ENCODE measurements at places on chromosomes 16 and 17.

GRCh38 chr16:15988268-15989013, 39.0 kb downstream of the ABCC1 start:
- no peak for DNase-seq

GRCh38 chr17:74571621-74572270, 4.4 kb upstream of the CD300H start:
- DNase-seq, result no peak

DNA sequence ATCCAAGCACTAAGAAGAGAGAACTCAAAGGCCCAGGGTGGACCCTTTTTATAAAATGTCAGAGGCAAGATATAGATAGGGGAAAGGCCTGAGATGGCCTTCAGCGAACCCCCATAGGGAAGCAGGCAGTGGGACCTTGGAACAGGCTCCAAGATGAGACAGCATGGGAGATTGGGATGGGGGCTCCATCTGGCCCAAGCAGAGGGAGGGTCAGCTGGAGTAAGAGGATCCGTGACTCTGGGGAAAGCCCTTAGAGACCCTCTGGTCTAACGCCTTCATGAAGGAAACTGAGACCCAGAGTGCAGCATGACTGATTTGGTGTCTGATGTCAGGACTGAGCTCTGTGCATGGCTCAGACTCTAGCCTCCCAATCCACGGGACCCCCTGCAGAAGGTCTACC, 30.8 kb downstream of the C17orf100 start:
- no peak for DNase-seq

DNA sequence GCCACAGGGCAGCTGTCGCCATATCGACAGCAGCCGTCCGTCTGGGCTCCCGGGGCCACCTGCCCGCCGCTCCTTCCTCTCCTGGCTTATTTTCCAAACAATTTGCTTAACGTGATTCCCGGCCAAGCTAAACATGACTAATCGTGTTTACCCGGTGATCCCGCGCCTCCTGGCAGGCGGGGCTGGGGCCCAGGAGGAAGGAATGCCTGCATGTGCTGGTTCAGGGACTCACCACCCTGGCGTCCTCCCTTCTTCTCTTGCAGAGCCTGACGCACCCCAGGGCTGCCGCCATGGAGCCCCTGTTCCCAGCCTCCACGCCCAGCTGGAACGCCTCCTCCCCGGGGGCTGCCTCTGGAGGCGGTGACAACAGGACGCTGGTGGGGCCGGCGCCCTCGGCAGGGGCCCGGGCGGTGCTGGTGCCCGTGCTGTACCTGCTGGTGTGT, 6.1 kb downstream of the SSTR5 start:
- no peak for DNase-seq

DNA sequence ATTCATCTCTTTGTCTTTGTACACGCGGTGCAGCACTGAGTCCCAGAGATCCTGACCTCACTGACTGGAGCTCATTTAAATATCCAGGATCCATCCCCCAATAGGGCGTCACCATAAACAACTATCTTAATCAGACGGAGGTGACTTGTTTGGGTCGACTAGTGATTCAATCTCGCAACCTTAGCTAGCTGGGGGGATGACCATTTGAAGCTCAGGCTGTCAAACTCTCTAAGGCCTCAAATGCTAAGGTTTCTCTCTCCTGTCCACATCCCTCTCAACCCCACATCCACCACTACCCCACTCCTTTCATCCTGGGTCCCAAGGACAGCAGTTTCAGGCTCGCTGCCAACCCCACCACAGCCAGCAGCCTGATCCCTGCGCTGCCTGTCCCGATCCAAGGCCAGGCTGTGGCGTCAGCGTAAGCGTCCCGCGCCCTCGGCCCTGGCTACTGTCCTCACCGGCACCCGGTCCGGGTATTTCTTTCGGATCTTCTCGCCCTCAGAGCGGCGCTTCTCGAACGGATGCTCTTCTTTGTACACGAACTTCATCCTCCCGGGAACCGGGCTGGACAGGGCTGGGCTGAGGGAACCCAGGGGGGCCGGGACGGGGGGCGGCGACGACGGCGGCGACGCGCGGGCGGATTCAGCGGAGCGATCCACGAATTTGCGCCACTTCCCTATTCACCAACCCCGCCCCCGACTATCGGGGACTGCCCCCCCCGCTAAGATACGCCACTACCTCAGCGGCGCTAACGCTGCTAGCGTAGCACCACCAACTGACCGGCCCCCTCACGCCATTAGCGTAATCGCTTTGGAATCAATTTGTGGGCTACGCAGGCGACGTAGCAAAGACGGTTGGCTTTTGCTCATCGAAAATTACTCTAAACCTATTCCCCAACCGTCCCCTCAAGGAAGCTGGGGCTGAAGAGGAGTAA, at the start of gene GABARAP:
GABARAP (minus strand) TSS at position 667 of the 934 bp plus-strand sequence; CDS start at position 548, 119 bp downstream.
- DNase-seq, result peak; percentile 79

GRCh38 chr17:47225436-47225858, 16.3 kb downstream of the MYL4 start:
- DNase-seq, result no peak

DNA sequence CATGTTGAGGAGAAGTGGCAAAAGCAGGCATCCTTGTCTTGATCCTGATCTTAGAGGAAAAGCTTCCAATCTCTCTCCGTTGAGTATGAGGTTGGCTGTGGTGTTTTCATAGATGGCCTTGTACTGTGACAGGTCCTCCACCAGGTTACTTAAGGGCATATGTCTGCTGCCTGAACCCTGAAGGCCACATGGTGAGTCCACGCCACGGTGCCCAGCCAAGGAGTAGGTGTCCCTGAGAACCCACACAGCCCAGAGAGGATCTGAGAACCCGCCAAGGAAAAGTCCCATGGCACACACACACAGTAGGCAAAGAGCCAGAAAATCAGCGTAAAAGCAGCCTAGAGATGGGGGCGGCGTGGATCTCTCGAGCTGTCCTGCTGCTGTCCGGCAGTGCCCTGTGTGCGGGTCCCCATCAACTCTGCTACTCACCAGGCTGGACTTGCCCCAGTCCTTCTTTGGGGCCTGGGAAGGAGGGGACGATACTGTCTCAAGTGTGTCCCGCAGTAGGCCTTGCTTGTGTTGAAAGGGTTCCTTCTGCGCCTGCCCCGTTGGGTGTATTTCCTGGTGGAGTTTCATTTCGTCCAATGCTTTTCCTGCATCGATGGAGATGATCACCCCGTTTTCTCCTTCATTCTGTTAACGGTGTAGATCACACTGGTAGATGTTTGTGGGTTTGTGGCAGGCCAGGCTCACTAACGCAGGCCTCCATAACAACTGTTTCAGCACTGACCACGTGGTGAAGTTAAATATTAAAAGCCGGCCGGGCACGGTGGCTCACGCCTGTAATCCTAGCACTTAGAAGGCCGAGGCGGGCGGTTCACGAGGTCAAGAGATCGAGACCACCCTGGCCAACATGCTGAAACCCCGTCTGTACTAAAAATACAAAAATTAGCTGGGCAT, 90.8 kb upstream of the DNAH17 start:
- DNase-seq, result no peak

DNA sequence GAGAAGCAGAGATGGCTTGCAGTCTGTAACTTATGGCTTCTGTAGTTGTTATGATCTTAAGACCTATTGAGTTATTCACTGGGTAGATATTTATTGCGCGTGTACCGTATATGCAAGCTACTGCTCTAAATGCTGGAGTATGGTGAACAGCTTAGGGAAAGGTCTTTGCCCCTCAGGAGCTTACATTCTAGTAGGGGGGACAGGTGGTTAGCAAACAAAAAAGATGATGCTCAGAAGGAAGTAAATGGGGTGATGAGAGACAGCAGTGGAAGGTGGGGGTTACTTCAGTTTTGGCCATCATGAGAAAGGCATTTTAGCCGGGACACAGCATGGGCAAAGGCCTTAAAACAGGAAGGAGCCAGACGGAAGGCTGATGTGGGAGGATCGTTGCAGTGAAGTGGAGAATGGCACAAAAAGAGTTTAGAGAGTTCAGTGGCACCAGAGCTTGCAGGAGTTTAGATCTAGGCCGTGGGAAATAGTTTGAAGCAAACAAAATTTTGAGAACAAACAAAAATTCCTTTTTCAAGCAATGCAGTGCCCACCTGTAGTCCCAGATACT, 2.1 kb downstream of the ARMC7 start:
- DNase-seq, result no peak

- DNase-seq, result no peak
Observed at GRCh38 chr16:86387468-86388440, 122.6 kb upstream of the FOXF1 start.

DNA sequence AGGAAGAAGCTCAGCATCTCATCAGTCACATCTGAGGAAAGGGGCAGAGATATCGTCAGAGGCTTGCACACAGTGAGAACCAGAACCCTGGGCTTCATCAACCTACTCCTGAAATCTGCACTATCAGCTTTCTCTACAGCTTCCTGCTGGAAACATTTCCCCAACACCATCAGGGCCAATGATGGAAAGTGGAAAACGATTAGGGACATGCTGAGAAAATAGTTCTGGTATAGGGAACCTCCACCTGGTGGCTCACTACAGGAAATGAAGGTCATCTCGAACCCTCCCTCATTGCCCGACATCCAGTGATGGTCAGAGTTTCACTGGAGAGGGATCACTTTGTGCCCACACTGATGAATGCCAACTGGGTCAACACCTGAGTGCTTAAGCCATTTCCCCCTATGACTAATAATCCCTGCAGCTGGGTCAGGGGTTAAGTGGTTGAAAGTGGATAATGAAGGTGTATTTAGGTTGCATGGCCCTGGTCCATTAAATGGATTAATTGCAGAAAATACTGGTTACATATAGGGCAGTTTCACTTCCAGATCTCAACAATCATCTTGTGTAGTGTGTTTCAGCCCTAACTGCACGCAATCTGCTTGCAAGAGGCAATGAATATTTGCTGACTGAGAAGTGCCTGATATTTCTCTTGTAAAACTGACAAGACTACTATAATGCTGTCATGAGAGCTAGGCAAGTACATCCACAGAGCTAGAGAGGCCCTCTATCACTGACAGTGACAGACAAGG, 43.1 kb upstream of the GSG1L start:
- DNase-seq, result no peak

GRCh38 chr16:6279286-6279685, 1053.4 kb upstream of the RBFOX1 start:
- DNase-seq, result no peak

DNA sequence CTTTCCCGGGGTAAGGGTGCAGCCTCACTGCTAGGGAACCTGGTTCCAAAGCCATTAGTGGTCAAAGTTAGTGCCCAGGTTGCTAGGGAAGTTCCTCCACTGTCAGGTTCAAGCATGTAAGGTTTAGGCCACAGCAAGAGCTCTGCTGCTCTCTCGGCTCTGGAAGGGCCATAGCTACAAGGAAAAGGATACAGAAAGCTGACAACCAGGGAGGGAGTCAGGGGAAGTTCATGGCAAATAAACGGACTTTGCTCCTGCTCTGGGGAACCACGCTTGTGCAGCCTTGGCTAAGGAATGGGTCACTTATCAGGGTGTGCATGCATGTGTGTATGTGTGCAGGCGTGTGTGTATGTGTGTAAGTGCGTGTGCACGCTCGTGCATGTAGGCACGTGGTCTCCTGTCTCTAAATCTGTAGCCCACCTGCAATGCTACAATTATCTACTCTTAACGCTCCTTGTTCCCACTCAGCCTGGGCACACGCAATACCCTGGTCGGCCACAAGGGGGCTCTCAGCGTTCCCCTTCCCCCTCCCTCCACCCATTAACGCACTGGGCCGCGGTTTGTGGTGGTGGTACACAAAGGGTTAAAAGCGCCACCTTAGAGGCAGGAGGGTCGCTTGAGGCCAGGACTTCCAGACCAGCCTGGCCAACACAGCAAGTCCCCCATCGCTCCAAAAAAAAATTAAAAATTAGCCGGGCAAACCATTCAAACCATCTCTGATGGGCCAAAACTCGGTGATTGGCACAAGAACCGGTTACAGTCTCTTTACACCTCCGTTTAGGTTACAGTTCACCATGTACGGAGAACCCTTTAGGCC, 48.4 kb upstream of the KDM8 start:
- DNase-seq, result peak; percentile 78

GRCh38 chr17:61504697-61505096, 52.5 kb downstream of the TBX4 start:
- DNase-seq, result no peak

- no peak for DNase-seq
Observed at GRCh38 chr17:64781014-64781756, 119.1 kb upstream of the SMURF2 start.

- DNase-seq, result no peak
Observed at GRCh38 chr16:8852534-8852933, 16.3 kb downstream of the CARHSP1 start.

- DNase-seq, result no peak
Observed at GRCh38 chr17:62898239-62898864, 67.7 kb upstream of the TANC2 start.

GRCh38 chr16:23026784-23027362, 122.4 kb downstream of the USP31 start:
- no peak for DNase-seq

DNA sequence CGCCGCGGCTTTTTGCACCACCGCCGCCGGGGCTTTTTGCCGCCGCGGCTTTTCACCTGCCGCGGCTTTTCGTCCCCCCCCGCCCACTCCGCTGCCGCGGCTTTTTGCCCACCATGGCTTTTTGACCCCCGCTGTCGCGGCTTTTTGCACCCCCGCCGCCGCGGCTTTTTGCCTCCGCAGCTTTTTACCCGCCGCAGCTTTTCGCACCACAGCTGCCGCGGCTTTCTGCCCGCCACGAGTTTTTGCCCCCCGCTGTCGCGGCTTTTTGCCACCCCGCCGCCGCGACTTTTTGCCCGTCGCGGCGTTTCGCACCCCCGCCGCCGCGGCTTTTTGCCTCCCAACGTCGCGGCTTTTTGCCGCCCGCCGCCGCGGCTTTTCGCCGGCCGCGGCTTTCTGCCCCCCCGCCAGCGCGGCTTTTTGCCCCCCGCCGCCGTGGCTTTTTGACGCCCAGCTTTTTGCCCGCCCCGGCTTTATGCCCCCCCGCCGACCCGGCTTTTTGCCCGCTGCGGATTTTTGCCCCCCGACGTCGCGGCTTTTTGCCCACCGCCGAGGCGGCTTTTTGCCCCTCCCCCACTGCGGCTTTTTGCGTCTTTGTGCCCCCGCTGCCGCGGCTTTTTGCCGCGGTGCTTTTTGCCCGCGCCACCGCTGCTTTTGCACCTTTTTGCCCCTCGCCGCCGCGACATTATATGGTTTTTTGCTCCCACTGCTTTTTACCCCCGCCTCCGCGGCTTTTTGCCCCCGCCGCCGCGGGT, 1343.6 kb downstream of the TP53TG3F start:
- DNase-seq, result no peak

- DNase-seq, result no peak
Observed at GRCh38 chr16:79265196-79265595, 335.3 kb downstream of the MAF start.

GRCh38 chr16:87543436-87544191, 50.8 kb upstream of the ZCCHC14 start:
- DNase-seq, result no peak

- DNase-seq, result no peak
Observed at GRCh38 chr16:69244336-69244735, 57.4 kb downstream of the SNTB2 start.

All from GM10248 (cell line).